Tongue (tissue), 3 donors: ENCODE measurements at places on chromosomes 3 and 15. TPM values are rescaled to one million over a fixed set of nuclear protein-coding genes. Genes with fewer than 3 reads are reported as not detected.

The LYZL4 gene
- not detected for total RNA-seq

The TMEM212 gene
- total RNA-seq, result not detected

The DPPA2 gene
- total RNA-seq, result not detected

The PDZRN3 gene
- total RNA-seq, result 35.6 TPM

The RPL35A gene
- 774 TPM for total RNA-seq
